ENCODE measurements at places on chromosomes 16 and 17.

- DNase-seq, result no peak
These were observed 5.1 kb downstream of the CEMP1 start for GRCh38 chr16:2526135-2526534.

DNA sequence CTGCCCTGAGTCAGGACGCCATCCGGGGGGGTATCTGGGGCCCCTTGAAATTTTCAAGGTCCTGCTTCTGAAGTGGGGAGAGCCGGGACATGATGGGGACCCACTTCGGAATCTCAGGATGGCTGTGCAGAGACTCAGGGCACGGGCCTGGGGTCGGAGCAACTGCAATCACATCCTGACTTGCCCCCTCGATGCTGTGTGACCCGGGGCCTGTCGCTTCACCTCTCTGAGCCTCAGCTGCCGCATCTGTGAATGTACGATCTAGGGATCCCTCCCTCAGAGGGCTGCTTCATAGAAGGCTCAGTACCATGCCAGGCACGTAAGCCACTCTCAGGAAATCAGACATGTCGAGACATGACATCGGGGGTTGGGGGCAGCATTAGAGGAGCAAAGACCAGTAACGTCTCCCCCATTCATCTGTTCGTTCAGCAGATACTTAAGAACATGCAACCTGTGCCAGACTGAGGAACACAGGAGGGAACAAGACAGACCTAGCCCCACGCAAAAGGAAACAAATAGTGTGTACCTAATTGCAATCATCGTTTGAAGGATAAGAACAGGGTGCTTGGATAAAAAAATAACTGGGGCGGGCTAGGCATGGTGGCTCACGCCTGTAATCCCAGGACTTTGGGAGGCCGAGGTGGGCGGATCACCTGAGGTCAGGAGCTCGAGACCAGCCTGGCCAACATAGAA is 229.6 kb downstream of the PARN start:
- no peak for DNase-seq

GRCh38 chr16:30009085-30009862 is 1.6 kb downstream of the DOC2A start:
- DNase-seq, result no peak

GRCh38 chr17:64498308-64499203 is 1.7 kb upstream of the POLG2 start:
- no peak for DNase-seq

GRCh38 chr17:47686276-47686635 is 7.7 kb upstream of the TBKBP1 start:
- DNase-seq, result no peak

DNA sequence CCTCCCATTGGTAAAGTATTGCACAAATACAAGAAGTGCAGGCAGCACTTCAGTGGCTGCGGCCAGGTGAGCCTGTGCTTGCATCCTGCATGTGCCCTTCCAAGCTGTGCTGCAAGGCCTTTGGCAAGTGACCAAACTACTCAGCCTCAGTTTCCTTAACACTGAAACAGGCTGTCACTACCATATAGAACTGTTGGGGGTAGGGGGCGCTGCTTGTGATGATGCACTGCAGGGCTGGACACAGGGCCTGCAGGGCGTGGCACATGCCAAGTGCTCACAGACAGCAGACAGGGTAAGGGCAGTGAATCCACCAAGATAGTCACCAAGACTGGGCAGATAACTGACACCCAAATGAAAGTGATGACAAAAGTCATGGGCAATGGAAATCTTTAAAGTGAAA is 65.6 kb upstream of the SREBF1 start:
- DNase-seq, result no peak

- no peak for DNase-seq
These were observed at the start of gene NAGS for GRCh38 chr17:44004077-44004760. NAGS (plus strand) TSS chr17:44004622; CDS start chr17:44004664, 42 bp downstream.

GRCh38 chr17:64056269-64057005 is 36.0 kb upstream of the ICAM2 start:
- no peak for DNase-seq

GRCh38 chr16:69836257-69836656 is 74.1 kb downstream of the WWP2 start:
- DNase-seq, result no peak

GRCh38 chr16:88453217-88453531 is at the start of gene ZFPM1:
ZFPM1 (plus strand) TSS chr16:88453280; CDS start chr16:88453639, 359 bp downstream.
- DNase-seq, result no peak

GRCh38 chr17:73174126-73174525 is 9.3 kb downstream of the SSTR2 start:
- DNase-seq, result no peak

DNA sequence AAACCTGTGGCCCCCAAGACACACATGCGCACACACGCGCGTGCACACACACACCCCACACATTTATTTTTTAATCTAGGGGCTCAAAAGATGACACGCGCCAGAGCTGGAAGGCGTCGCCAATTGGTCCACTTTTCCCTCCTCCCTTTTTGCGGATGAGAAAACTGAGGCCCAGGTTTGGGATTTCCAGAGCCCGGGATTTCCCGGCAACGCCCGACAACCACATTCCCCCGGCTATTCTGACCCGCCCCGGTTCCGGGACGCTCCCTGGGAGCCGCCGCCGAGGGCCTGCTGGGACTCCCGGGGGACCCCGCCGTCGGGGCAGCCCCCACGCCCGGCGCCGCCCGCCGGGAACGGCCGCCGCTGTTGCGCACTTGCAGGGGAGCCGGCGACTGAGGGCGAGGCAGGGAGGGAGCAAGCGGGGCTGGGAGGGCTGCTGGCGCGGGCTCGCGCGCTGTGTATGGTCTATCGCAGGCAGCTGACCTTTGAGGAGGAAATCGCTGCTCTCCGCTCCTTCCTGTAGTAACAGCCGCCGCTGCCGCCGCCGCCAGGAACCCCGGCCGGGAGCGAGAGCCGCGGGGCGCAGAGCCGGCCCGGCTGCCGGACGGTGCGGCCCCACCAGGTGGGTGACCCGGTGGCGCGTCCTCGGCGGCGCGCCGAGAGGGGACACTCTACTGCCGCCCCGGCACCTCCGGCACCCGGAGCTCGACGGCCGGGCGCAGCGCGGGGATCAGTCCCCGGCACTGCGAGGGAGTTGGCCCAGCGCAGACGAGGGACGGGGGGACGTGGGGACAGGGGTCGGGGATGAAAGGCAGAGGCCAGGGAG is at the start of gene STAT5A:
Gene STAT5A, plus strand, starts transcription at position 522 of the 826 bp plus-strand sequence. CDS start 914 bp downstream, outside the sequence.
- DNase-seq, result peak; percentile 29

GRCh38 chr16:30355144-30355953 is at the start of gene CD2BP2:
CD2BP2 (minus strand) TSS chr16:30355308; CDS start chr16:30354681, 627 bp downstream.
- DNase-seq, result peak; percentile 80

DNA sequence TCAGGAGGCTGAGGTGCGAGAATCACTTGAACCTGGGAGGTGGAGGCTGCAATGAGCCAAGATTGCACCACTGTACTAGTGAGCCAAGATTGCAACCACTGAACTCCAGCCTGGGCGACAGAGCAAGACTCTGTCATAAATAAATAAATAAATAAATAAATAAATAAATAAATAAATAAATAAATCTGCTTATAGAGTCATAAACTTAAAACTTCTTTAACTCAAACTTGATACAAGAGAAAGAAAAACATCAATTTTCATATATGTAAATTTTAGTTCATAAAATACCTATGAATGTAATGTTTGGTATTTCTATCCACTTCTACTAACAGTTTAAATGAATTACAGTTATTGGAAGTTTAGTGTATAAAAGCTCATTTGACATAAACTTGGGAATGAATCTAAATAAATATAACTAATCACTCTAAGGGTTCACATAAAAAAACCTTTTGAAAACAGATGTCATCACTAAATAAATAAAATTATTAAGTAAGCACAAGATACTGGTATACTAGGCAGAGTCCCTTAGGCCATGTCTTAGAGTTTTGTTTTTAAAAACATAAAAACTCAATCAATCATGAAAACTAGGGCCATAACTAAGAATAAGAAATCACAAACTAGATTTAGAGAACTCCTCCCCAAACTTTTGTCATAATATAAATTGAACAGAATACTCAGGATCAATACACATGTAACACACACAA is 54.1 kb downstream of the SMURF2 start:
- DNase-seq, result no peak

- DNase-seq, result no peak
These were observed 225.5 kb downstream of the MRTFB start for GRCh38 chr16:14296663-14297062.

- DNase-seq, result no peak
These were observed 127.8 kb downstream of the HS3ST3B1 start for GRCh38 chr17:14428648-14429029.

- no peak for DNase-seq
These were observed 358.8 kb upstream of the CCL2 start for GRCh38 chr17:33896263-33896662.

DNA sequence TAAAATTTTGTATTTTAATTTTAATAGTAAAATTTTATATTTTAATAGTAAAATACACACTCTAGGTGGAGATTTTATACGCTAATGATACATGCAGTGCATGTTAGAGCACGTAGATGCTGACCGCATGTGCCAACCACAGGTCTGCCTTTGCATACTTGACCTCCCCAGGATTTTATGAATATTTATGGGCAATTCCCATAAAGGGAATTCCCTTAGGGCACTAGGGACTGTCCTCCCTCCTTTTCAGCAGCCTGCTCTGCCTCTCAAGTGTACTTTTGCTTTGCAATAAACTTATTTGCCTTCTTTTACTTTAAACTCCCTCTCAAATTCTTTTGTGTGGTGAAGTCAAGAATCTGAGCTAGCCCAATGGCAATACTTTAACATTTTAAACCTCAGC is 217.7 kb upstream of the CDH8 start:
- DNase-seq, result no peak
